ENCODE measurements at places on chromosomes 2 and 18.

DNA sequence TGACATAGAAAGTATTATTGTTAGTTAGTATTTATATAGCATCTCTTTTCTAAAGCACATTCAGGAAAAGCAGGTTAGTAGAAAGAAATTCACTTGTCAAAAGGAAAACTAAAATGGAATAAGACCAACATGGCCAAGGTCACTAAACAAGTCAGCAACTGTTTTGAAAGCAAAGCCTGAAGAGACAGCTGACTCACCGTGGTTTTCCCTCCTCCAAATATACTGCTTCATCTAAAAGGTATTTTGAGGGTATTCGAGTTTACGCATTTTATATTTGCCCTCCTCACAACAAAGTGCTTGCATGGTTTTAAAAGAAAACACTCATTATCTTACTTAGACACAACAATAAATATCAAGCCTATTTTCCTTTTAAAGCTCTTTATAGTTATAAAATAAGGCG is 24.0 kb downstream of the ZNF385B start:
- no peak for DNase-seq

DNA sequence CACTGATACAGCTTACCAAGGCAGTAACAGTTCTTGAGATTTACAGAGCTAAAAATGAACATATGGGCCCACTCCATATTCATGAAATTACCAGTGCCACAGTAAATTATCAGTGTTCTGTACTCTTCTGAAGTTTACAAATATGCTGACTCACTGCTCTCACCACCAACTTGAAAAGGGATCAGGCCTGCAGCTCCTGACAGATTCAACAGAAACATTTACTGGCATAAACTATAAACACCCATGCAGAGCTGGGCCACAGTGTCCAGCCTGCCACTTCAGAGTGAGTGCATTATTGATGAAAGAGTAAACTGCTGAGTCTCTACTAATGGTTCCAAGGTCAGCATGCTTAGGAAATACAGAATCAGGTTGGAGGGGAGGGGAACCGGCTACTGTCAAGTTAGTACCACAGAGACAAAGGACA is 83.1 kb downstream of the FARSB start:
- DNase-seq: no peak

GRCh38 chr18:35521133-35521532 is 23.4 kb upstream of the INO80C start:
- DNase-seq: no peak

DNA sequence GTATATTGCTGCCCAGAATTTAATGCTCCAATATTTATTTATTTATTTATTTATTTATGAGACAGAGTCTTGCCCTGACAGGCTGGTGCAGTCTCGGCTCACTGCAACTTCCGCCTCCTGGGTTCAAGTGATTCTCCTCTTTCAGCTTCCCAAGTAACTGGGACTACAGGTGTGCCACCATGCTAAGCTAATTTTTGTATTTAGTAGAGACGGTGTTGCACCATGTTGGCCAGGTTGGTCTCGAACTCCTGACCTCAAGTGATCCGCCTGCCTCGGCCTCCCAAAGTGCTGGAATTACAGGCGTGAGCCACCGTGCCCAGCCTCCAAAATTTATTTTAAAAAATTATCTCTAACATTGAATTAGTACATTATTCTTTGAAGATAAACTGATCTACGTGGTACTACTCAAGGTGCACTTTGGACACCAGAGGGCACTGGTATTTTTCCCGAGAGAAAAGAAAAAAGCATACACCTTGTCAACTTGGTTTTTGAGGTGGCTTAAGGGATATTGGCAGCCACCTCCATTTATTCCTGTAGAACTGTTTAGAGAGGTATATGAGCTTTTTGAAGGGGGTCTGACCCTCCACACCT is 1.4 kb upstream of the IDH1 start:
- no peak for DNase-seq

GRCh38 chr2:218980735-218981389 is 4.1 kb downstream of the FEV start:
- DNase-seq: no peak

- DNase-seq: no peak
These were observed 88.3 kb downstream of the ROCK2 start for GRCh38 chr2:11256166-11256565.

GRCh38 chr2:219687272-219687671 is 59.8 kb downstream of the SLC4A3 start:
- no peak for DNase-seq
